ENCODE measurements at places on chromosomes 7 and 10.

- DNase-seq = no peak
These were observed 5.7 kb downstream of the GLRX3 start for GRCh38 chr10:130141878-130142277.

- DNase-seq = no peak
These were observed 1.6 kb upstream of the AGK start for GRCh38 chr7:141549582-141549981.

DNA sequence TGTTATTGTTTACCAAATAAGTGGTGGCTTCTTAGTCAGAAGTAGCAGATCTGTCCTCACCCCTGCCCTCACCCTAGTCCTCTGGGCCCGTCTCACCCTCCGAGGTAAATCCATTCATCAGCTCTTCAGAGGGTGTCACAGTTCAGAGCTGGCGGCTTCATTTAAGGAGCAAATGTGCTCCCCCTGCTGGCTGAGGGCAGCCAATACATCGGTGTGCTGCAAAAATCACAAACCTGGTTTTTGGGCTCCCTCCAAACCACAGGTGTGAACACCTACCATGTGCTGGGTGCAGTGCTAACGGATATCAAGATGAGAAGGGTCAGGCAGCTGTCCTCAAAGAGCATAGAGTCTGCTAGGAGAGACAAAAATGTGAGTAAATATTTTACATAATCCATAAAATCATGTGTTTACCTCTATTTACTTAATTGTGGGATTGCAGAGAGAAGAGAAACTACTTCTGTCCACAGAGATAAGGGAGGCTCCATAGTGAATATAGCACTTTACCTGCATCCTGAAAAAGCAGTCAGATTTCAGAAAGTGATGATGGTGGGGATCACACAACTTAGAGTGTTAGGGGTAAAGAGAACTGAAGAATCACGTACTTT, 15.5 kb upstream of the CRTAC1 start:
- DNase-seq = peak; percentile 71

DNA sequence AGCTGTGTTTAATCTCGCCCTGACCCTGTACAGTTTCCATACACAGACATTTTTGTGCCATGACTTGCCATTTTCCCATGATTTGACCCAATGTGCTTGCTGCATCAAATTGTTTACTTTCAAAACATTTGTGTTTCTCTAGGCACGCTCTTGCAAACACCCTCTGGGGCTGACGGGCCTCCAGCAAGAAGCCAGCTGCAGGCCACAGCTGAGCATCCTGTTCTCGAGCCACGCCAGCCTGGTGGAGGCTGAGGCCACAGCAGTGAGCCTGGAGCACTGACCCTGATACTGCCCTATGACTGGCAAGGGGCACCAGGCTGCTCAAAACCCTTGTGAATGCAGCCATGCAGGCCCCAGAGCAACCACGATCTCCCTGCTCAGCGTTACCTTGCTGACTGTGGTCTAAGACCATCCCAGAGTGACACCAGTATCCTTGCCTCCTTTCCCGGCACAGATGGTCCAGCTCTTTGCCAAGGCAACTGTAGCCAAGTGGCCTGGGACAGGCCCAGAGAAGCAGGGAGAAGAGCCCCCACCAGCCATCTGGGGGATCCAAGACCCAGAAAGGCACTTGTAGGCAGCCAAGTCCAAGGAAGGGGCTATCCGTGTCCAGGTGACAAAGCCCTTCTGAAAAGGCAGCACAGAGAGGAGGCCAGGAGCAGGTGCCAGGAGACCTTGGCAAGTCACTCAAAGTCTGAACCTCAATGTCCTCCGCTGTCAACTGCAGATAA, 78.5 kb downstream of the OAT start:
- DNase-seq = no peak

DNA sequence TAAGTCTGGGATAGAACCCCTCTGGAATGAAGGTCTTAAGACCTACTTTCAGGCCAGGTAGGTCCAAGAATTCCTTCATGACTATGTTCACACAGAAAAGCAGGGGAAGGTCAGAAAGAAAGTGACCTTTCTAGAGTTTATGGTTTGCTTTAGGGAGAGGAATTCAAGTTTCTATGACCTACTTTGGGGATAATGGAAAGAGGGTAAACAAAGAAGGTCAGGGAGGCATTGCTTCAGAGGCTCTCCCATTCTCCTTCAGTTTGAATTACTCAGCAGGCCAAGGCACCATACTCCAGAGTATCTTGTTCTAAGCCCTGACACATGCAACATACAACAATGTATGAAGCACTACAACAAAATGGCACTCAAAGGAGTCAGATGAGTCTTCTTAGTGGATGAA, 11.5 kb upstream of the MACC1 start:
- DNase-seq = no peak

DNA sequence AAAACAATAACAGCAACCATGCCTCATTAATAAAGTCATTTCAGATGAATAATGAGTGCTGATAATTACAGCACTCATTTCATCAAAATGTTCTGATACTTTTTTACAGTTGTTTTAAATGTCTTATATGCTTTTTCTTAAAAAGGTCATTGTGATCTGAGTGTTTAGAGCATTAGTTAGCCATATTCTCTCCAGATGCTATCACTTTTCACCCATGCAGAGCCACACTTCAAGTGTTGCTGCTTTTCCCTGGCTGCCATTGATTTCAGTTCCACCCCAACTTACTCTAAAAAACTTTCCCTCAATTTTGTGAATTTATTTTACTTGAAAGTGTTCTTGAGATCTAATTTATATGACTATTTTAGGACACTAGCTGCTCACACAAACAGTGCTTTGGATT, 41.8 kb downstream of the NUP205 start:
- DNase-seq = no peak

- no peak for DNase-seq
These were observed 7.5 kb downstream of the PIK3AP1 start for GRCh38 chr10:96712662-96713271.

DNA sequence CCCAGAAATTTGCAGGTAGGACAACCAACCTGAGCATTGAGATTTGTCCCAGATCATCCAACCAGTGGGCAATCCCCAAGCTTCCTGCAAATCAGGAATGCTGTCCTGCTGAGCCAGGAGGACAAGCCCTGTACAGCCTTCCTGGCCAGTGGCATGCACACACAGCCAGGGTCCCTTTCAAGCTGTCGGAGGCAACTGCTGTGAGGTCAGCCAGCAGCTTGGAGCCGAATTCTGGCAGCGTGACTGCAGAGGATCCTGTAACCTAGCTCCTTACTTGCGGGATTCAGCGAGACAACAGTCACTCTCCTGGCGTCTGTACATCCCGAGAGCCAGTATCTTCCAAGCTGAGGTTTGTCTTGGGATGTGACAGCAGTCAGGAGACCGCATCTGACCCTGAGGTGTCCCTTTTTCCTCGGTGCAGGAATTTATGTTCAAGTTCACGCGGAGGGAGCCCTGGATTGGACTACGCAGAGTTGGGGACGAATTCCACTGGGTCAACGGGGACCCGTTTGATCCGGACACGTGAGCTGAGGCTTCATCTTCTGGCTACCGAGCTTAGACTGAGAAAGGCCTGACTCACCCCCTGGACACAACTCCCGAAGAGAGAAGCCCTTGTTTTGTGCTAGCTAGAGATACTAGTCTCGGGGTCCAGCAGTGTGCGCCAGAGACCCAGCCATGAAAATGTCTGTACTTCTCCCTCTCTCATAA, 18.3 kb downstream of the CLEC2L start:
- no peak for DNase-seq

DNA sequence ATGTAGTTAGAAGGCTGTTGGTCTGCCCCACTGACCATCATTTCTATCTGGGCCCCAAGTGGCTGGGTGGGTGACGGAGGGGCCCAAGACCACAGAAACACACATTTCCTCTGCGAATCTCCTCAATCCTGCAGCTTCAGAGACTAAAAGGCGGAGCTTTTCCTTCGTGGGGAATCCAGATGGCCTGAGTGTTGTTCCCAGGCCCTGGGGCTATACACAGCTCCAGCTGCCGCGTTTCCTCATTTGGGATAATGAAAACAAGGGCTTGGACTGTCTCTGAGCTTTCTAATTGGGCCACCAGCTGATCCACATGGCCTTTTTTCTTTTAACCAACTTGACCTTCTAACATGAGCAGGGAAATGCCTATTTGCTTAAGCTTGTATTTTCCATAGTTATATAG, 339.9 kb downstream of the CXCL12 start:
- no peak for DNase-seq

- no peak for DNase-seq
These were observed 71.3 kb downstream of the PFKFB3 start for GRCh38 chr10:6274040-6274439.

DNA sequence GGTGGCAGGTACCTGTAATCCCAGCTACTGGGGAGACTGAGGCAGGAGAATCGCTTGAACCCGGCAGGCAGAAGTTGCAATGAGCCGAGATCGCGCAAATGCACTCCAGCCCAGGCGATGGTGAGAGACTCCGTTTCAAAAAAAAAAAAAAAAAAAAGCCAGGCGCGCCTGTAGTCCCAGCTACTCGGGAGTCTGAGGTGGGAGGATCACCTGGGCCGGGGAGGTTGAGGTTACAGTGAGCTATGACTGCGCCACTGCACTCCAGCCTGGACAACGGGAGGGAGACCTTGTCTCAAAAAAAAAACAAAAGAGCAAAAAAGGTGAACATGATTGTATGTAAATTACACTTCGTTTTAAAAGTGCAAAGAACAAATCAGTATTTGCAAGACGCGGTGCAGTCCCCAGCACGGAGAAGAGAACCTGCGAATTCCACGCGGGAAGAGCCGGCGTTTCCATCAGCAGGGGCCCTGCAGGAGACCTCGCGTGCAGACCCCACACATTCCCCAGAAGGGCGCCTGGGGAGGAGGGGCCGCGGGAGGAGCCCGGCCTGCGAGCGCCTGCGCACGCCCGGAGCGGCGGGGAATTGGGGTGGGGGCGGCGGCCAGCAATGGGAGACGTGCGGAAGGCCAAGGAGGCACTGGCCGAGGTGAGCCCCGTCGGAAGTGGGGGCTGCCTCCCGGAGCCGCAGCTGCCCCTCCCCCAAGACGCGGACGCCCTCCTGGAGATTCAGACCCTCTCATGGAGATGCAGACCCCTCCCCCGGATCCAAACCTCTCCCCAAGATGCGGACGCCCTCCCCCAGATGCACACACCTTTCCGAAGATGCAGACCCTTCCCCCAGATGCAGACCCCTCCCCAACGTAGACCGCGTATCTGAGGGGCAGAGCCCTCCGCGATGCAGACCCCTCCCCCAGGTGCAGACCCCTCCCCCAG, 16.7 kb upstream of the SUN1 start:
- DNase-seq = no peak

GRCh38 chr7:116683786-116684185, 11.8 kb downstream of the MET start:
- no peak for DNase-seq

DNA sequence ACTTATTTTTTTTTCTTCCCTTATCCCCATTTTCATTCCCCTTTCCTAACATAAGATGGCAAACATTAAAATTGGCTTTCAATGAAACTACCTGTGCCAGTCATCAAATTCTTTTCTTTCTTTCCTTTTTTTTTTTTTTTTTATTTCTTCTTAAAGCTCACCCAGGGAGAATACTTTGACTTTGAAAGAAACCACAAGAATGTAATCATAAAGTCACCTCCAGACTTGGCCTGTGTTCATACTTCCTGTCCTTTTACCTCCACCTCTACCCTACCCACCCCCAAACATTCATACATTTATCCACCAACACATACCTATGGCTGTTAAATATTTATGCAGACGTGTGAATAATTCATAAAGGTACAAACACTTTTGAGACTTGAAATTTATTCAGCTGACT, 254.6 kb downstream of the SLC25A13 start:
- DNase-seq = no peak

DNA sequence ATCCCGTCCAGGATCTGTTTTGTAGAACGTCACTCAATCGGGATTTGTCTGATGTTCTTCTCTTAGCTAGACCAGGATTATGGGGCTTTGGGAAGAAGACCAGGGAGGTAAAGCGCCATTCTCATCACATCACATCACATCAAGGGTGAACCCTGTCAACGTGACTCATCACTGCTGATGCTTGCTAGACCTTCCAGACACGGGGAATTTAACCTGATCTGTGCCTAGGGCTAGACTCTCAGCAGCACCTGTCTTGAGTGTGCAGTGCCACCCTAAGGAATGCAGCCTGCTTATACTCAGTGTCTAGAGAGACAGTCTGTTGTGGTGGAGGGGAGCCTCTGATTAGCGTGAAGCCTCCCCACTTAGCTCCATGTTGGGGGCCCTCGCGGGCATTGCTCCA, 678.6 kb upstream of the FOXK1 start:
- no peak for DNase-seq

- no peak for DNase-seq
These were observed 152.1 kb downstream of the LYZL1 start for GRCh38 chr10:29440981-29441380.

- DNase-seq = peak; percentile 76
These were observed 10.2 kb upstream of the CH25H start for GRCh38 chr10:89217057-89217990.

GRCh38 chr7:44377134-44377463, 51.7 kb upstream of the CAMK2B start:
- DNase-seq = no peak

- DNase-seq = no peak
These were observed 136.3 kb downstream of the ZNF248 start for GRCh38 chr10:37721100-37721499.

- DNase-seq = no peak
These were observed 7.8 kb downstream of the EBF3 start for GRCh38 chr10:129956286-129956670.

GRCh38 chr7:475425-475728, 44.3 kb downstream of the PDGFA start:
- DNase-seq = no peak

- DNase-seq = no peak
These were observed 99.2 kb upstream of the MALRD1 start for GRCh38 chr10:18949391-18949790.

DNA sequence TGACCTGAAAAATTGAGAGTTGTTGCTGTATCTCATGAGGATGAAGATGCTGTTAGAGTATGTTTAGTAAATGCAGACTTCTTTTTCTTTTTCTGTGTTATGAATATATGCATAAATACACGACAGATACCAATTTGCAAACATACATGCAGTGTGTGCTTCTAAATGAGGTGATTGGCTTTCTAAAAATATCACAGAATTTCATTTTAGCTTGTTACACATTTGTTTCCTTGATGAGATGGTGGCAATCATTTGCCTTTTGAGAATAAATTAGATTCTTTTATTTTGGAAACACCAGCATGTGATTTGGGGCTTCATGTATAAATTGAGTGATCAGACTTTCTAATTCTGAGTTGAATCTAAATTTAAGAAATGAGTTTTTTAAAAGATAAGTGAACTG, 29.7 kb downstream of the CCNY start:
- DNase-seq = no peak

DNA sequence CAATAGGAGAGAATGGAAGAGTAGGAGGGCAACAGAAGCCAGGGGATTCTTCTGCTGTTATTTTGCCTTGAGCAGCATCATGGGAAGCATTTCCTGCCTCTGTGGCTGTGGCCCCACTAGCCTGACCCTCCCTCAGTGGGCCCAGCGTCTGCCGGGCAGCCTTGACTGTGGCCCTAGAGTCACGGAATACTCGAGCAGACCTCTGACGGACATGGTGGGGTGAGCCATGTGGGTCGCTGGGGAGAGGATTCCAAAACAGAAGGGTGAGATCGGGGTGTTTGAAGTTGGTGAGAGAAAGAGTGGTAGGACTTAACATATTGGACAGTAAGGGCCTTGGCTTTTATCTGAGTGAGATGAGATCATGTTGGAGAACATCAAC, 8.3 kb upstream of the PRKAG2 start:
- no peak for DNase-seq
